ENCODE measurements at places on chromosomes 11 and 22. TPM values are rescaled to one million over a fixed set of nuclear protein-coding genes. Genes with fewer than 3 reads are reported as not detected.
A peak's percentile ranks its signal among the peaks of the same experiment; 100 is the strongest.

- no peak for DNase-seq
Observed at GRCh38 chr11:101444851-101445250, 139.0 kb downstream of the TRPC6 start.

The TMEM151A gene
- 0.55 TPM for total RNA-seq

The PATE2 gene
- not detected for total RNA-seq

DNA sequence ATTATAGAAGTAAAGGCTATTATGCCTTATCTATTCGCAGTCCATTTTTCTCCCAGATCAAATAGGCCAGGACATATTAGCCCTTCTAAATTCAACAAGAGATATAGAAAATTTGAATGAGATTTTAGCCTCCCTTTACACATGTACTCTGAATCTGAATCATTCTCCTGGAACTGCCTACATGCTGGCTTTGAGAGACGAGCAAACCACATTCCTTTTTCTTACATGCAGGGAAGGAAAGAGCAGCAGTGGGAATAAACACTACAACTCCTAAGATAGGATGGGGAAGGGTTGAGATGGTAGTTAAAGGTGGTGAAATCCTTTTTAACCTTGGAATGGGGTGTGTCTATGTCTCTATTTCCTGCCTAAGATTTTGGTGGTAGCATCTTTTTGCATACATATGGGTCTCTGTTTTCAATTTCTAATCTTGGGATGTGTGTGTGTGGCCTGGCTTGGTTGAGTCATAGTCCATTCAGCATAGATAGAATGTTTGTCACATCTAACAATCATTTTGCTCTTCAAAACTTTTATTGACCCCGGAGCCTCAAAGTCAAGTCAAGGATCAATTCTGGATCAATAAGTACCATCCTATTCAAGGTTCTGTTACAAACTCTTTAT is 11.1 kb upstream of the OOSP2 start:
- no peak for DNase-seq

GRCh38 chr22:32475468-32476010 is 928 bp downstream of the FBXO7 start:
- no peak for DNase-seq

- peak; percentile 78 for DNase-seq
Observed at GRCh38 chr11:3222941-3223915, 4.6 kb upstream of the MRGPRG start.

The SSTR3 gene
- not detected for total RNA-seq

GRCh38 chr11:71185411-71185810 is 67.0 kb downstream of the SHANK2 start:
- no peak for DNase-seq

DNA sequence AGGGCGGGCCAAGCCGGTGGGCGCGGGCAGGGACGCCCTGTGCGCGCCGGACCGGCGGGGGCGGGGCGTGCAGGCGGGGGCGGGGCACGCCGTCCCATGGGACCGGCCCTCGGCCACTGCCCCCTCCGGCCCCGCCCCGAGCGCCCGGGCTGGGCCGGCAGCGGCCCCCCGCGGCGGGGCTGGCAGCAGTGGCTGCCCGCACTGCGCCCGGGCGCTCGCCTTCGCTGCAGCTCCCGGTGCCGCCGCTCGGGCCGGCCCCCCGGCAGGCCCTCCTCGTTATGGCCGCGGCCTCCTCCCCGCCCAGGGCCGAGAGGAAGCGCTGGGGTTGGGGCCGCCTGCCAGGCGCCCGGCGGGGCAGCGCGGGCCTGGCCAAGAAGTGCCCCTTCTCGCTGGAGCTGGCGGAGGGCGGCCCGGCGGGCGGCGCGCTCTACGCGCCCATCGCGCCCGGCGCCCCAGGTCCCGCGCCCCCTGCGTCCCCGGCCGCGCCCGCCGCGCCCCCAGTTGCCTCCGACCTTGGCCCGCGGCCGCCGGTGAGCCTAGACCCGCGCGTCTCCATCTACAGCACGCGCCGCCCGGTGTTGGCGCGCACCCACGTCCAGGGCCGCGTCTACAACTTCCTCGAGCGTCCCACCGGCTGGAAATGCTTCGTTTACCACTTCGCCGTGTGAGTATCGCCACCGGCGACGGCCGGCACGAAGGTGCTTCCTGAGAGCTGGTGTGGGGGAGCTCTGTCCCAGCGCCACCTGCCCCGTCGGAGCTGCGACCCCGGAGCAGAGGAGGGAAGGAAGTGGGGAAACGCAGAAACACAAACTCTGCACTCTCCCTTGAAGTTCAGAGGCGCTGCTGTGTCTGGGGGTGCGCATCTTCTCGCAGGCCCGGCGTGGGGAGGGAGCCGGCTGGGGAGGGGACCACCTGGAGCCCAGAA is at the start of gene KCNQ1:
Gene KCNQ1, plus strand, starts transcription at position 188 of the 925 bp plus-strand sequence. Its CDS starts 91 bp downstream, at position 279.
- DNase-seq, result no peak

The ZP1 gene
- total RNA-seq, result not detected

The HARBI1 gene
- 6.7 TPM for total RNA-seq

DNA sequence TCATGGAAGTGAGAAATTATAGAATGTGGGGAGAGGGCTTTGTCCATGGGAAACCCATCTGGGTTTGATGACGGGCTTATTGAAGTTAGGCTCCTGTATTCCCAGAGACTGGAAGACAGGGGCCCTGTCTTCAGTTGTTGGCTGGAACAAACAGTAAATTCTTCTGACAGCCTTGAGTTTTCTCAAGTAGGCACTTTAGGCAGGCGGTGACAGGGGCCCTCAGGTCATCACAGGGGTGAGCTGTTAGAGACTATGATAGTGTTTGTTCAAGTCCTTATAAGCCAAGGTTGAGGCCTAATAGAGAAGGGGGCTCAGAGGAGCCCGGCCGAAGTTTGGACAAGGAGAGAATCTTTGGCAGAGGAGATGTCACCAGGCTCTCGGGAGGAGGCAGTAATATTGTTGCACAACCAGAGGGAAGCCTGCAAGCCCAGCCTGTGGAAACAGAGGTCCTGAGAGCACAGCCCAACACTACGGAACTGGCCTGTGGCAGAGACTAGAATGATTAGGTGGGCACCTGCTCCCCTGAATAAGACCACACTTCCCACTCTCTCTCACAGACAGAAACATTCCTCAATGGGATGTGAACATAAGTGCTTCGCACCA is 20.2 kb upstream of the IL17RA start:
- no peak for DNase-seq

DNA sequence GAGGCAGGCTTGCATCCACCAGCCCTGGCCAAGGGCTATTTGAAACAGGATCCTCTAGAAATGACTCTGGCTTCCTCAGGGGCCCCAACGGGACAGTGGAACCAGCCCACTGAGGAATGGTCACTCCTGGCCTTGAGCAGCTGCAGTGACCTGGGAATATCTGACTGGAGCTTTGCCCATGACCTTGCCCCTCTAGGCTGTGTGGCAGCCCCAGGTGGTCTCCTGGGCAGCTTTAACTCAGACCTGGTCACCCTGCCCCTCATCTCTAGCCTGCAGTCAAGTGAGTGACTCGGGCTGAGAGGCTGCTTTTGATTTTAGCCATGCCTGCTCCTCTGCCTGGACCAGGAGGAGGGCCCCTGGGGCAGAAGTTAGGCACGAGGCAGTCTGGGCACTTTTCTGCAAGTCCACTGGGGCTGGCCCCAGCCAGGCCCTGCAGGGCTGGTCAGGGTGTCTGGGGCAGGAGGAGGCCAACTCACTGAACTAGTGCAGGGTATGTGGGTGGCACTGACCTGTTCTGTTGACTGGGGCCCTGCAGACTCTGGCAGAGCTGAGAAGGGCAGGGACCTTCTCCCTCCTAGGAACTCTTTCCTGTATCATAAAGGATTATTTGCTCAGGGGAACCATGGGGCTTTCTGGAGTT is 13.3 kb downstream of the IL10RA start:
- no peak for DNase-seq

DNA sequence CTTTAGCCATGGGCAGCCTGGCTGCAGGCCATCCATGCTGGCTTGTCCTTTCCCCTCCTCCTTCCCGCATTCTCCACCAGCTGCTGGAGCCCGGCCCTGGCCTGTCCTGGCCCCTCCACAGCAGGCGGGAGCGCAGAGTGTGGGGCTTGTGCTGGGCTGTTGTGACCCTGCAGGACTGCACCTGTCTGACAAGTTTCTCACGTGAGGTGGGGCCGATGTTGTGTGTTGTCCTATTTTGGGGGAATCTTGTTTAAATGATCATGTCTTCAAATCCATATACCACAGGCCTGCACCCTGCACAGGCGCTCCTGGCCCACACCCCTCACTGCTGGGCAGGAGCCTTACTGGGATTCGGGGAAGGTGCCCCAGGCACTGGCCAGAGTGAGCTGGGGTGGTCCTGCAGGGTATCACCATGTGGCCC is 30.4 kb downstream of the TBC1D22A start:
- no peak for DNase-seq
